ENCODE measurements at places on chromosomes 2 and 18.

- DNase-seq, result no peak
These were observed 66.5 kb downstream of the PDCL3 start for GRCh38 chr2:100629309-100629708.

- no peak for DNase-seq
These were observed 28.1 kb downstream of the GFPT1 start for GRCh38 chr2:69358914-69359313.

GRCh38 chr2:202824901-202825300 lies 46.7 kb downstream of the ICA1L start:
- peak; percentile 38 for DNase-seq

DNA sequence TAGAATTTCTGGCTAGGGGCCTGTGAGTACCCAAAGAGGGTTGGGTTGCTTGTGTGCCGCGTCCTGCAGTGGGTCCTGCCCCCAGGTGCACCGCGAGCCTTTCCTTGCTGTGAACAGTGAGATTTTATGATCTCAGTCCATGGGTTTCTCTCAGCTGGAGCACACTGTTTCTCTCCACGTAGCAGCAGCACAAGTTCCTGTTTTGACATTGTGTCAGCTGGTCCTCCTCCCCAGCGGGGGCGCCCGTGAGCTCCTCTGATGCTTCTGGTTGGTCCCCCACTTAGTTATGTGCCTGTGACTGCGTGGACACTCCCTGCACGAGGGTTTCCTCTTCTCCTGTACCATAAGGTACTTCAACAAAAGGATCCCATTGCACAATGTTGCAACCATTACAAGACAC lies 29.8 kb downstream of the TSHZ1 start:
- DNase-seq, result no peak

DNA sequence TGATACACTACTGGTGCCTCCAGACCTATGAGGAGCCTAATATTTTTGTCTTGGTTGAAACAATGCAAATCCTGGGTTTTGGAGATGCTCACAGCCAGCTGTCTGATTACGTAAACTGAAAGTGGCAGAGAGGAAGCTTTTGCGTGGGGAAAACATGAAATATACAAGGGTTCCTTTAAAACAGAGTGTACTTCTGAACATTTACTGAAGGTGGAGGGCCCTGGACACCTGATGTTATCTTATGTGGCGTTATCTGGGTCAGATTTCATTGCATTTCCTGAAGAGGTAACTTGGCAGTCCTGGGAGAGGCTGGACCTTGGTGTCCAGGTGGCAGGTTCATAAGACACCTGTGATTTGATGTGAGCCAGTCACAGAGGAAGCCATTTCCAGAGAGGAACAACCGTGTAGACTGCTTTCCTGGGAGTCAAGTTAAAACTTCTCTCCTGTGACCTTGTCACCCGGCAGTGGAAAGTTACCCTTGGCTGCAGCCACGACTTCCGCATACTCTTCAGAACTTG lies 105.0 kb downstream of the NEDD4L start:
- no peak for DNase-seq

DNA sequence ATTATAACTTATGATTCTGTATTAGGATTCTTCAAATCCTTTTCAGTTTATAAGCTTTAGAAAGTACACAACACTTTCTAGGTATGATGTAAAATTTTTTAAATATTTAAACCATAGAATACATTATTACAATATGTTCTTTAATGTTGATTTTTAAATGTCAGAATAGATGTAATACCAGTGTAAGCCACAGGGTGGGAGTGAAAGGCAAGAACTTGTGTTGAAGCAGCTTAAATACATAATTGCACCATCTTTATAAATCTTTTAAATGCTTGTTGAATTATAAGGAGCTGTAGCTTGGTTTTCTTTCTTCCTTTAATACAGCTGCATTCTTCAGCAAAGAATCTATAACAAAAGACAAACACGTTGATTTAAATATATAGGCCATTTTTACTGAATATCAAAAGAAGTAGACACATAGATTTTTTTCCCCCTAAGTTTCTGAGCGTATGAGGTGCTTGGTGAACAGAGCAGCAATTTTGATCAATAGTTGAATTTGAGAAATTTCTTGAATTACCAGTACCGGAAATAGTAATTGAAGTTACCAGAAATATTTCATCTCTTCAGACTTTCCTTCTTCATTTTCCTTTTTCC lies 63.0 kb downstream of the TANK start:
- peak; percentile 64 for DNase-seq

GRCh38 chr18:39051013-39051412 lies 1485.4 kb upstream of the CELF4 start:
- DNase-seq, result no peak

- DNase-seq, result peak; percentile 99
These were observed 360.1 kb downstream of the LPIN1 start for GRCh38 chr2:12106440-12107080.
